ENCODE measurements at places on chromosomes 5 and 9.

GRCh38 chr9:130531670-130532069 lies 47.7 kb upstream of the FUBP3 start:
- H3K27me3 ChIP-seq: no peaks in the 10 kb centered on the region
- DNase-seq: no peak
- H3K4me3 ChIP-seq: no peak overlapping the region
- H3K4me1 ChIP-seq: peaks cover 14% of the 10 kb centered on the region

DNA sequence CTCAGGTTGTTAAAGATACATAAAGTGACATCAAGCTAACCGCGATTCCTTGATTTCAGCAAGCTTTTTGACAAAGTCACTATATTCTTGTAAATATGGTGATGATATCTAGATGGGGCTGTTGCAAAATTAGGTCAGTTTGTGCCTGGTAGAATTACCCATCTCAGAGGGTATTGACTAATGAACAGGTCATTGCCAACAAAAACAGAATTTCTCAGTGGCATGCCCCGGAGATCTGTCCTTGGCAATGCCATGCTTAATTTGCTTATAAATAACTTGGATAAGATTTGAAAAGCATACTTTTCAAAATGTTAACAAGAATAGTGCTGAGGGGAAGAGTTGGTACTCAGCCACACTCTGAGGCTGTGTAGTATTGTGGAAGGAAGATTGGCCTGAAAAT lies 783.3 kb upstream of the SEMA6A start:
- no peak overlapping the region for H3K4me3 ChIP-seq
- no peaks in the 10 kb centered on the region for H3K27me3 ChIP-seq
- H3K4me1 ChIP-seq: no peaks in the 10 kb centered on the region
- H3K27ac ChIP-seq: no peak overlapping the region
- H3K36me3 ChIP-seq: no peaks in the 10 kb centered on the region
- DNase-seq: no peak

DNA sequence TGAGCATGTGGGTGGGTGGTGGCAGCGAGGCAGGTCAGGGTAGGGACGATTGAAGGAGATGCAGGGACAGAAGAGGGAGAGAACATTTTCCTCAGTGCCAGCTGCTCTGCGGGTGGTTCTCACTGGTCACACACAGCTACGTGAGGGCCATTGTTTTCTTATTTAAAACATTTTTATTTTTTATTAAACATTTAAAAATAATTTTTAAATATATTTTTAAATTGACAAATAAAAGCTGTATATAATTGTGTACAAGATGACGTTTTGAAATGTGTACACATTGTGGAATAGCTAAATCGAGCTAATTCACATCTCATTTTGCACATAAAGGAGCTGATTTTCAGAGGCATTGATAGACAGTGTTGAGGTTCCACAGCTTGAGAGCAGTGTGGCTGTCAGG lies 14.0 kb downstream of the FAM240B start:
- H3K4me3 ChIP-seq: no peak overlapping the region
- no peaks in the 10 kb centered on the region for H3K36me3 ChIP-seq
- no peaks in the 10 kb centered on the region for H3K27me3 ChIP-seq

DNA sequence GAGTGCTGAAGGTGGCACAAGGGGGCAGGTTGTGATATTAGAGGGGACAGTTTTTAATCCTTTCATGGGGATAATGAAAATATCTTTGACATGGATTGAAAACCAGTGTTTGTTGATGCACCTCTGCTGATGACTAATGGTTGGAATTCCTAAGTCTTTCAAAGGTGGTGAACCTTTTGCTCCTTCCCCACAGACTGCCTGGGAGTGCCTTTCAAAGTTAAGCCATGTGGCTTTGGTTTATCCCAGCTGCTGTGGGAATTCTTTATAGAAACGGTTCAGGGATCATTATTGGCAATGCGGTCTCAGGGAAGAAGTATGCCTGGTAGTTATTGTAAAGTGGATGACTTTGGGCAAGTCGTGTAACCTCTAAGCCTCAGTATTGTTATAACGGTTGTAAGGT lies 45.7 kb downstream of the PIP5K1B start:
- H3K27ac ChIP-seq: no peak overlapping the region
- no peaks in the 10 kb centered on the region for H3K27me3 ChIP-seq
- no peaks in the 10 kb centered on the region for H3K36me3 ChIP-seq
- H3K4me3 ChIP-seq: no peak overlapping the region

DNA sequence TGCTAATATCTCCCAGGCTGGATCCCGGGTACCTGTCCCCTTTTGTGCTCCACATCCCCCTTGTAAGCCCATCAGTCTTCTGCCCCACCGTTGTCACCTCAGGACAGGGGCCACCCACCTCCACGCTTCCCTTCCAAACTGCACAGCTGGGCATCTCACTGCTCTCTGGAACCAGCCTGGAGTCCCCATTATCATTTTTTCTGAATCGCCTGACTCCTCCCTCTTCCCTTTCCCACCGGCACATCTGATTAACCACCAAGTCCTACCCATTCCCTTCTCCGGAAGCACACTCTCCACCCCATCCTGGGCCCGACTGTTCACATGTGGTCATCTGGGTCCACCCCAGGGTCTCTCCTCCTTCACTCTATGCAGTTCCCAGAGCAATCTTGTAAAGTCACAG lies 53.9 kb downstream of the PSD2 start:
- peaks cover 8% of the 10 kb centered on the region for H3K4me1 ChIP-seq
- H3K4me3 ChIP-seq: no peak overlapping the region
- DNase-seq: no peak

DNA sequence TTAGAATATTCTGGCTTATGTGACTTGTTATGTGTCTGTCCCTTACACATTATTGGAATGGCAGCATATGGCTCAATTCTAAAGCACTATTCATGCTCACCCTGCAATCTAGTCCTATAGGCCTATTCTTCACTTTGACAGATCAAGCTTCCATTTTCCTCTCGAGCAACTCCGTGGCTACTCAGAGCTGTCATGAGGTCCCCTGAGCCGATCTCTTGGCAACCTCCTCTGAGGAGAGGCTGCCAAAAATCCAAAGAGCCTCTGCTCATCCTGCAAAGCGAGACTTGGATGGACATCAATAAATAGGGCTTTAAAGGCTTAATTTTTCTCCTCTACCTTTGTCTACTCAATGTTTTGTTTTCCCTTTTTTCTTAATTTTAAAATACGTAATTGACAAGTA lies 163.8 kb downstream of the GABRB2 start:
- no peak for DNase-seq
- no peak overlapping the region for H3K27ac ChIP-seq
- H3K36me3 ChIP-seq: no peaks in the 10 kb centered on the region
- no peak overlapping the region for H3K4me3 ChIP-seq
- H3K4me1 ChIP-seq: no peaks in the 10 kb centered on the region
- H3K27me3 ChIP-seq: no peaks in the 10 kb centered on the region

GRCh38 chr5:125236007-125236406 lies 489.6 kb upstream of the ZNF608 start:
- H3K4me3 ChIP-seq: no peak overlapping the region
- H3K27ac ChIP-seq: no peak overlapping the region
- no peaks in the 10 kb centered on the region for H3K27me3 ChIP-seq
- H3K4me1 ChIP-seq: no peaks in the 10 kb centered on the region
- no peaks in the 10 kb centered on the region for H3K36me3 ChIP-seq
- DNase-seq: no peak

GRCh38 chr9:21543187-21543586 lies 61.1 kb upstream of the IFNE start:
- DNase-seq: no peak
- no peak overlapping the region for H3K4me3 ChIP-seq
- H3K36me3 ChIP-seq: no peaks in the 10 kb centered on the region
- peaks cover 1% of the 10 kb centered on the region for H3K4me1 ChIP-seq
- H3K27ac ChIP-seq: no peak overlapping the region
- no peaks in the 10 kb centered on the region for H3K27me3 ChIP-seq

GRCh38 chr5:60336491-60336890 lies 363.5 kb downstream of the DEPDC1B start:
- no peak overlapping the region for H3K4me3 ChIP-seq
- H3K27ac ChIP-seq: no peak overlapping the region
- no peak for DNase-seq
- H3K4me1 ChIP-seq: no peaks in the 10 kb centered on the region
- H3K36me3 ChIP-seq: no peaks in the 10 kb centered on the region

DNA sequence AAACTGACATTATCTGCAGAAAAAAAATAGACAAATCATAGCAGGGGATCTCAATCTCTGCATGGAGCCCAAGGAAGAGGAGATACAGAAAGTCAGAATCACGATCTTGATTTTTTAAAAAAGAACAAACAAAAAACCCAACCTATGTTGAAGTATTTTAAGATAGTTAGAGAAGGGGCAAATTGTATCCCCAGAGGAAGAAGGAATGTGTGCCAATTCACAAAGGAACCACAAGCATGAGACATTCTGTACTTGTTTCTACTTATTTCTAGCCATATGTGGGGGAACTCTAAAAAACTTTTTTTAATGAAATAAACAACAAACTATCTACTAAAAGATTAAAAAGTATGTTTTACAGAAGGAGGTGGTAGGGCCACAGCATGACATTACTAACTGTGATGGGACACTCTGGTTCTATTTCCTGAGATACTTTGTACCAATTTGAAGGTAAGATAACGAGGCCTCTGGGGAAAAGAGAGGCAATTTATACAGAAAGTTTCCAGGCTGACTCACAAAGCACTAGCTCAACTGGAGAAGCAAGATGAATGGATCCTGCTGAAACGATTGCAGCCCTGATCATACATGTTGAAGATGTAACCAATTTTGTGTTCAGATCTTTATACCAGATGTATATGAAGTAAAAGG lies 22.5 kb downstream of the RANBP3L start:
- H3K4me3 ChIP-seq: no peak overlapping the region
- no peak for DNase-seq
- H3K27ac ChIP-seq: peak overlapping the region; percentile 17

- H3K4me3 ChIP-seq: no peak overlapping the region
- no peaks in the 10 kb centered on the region for H3K36me3 ChIP-seq
- no peak for DNase-seq
- no peaks in the 10 kb centered on the region for H3K4me1 ChIP-seq
- peak overlapping the region; percentile 28 for H3K27ac ChIP-seq
- H3K27me3 ChIP-seq: no peaks in the 10 kb centered on the region
These were observed 19.5 kb upstream of the RAB14 start for GRCh38 chr9:121220996-121221663.

DNA sequence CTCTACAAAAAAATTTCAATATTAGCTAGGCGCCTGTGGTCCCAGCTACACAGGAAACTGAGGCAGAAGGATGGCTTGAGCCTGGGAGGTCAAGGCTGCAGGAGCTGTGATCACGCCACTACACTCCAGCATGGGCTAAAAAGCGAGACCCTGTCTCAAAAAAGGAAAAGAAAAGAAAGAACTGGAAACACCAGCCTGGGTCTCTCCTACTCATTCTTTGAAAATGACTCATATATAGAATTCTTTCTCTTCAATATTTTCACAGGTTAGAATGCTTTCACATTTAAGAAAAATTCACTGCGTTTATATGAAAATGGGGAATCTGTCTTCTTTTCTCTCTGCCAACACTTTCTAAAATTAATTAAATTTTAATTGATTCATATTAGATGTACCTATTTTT lies 115.6 kb downstream of the TRPM6 start:
- no peaks in the 10 kb centered on the region for H3K36me3 ChIP-seq
- no peak overlapping the region for H3K4me3 ChIP-seq
- no peak overlapping the region for H3K27ac ChIP-seq
- H3K4me1 ChIP-seq: no peaks in the 10 kb centered on the region
- no peaks in the 10 kb centered on the region for H3K27me3 ChIP-seq

DNA sequence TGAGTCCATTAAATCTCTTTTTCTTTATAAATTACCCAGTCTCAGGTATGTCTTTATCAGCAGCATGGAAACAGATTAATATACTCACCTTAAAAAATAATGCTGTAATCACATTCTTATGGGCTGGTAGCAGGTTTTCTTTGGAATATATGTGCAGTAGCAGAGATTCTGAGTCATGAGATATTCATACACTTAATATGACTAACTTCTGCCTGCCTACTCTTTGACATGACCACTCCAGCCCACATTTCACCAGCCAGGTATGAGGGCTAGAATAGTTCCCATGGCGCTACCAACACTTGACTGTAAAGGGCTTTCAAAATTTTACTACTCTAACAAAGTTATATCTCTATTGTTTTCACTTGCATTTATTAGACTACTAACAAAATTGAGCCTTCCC lies 74.1 kb upstream of the GHR start:
- no peaks in the 10 kb centered on the region for H3K27me3 ChIP-seq
- no peaks in the 10 kb centered on the region for H3K36me3 ChIP-seq
- H3K4me1 ChIP-seq: no peaks in the 10 kb centered on the region
- DNase-seq: no peak
- H3K4me3 ChIP-seq: no peak overlapping the region
- no peak overlapping the region for H3K27ac ChIP-seq

GRCh38 chr9:110605565-110605964 lies 26.0 kb upstream of the SVEP1 start:
- H3K36me3 ChIP-seq: no peaks in the 10 kb centered on the region
- no peaks in the 10 kb centered on the region for H3K4me1 ChIP-seq
- DNase-seq: no peak

DNA sequence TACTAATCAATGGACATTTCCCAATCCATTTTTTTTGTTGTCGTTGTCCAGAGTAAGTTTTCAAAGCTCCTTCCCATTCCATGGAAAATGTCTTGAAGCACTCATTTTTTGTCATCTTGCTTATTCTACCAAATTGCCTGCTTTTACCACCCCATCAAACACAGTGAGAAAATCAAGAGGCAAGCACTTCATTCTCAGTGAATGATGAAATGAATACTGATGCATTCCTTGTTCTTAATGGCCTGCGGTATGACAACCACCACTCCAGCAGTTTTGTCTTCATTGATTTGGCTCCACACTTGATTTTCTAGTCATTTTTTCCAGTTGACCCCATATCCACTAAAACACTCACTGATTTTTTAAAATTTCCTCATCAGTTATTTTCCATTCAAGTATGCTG lies 193.5 kb upstream of the ANKH start:
- H3K27ac ChIP-seq: no peak overlapping the region
- DNase-seq: no peak
- no peaks in the 10 kb centered on the region for H3K4me1 ChIP-seq
- H3K27me3 ChIP-seq: no peaks in the 10 kb centered on the region
- no peak overlapping the region for H3K4me3 ChIP-seq
- no peaks in the 10 kb centered on the region for H3K36me3 ChIP-seq

DNA sequence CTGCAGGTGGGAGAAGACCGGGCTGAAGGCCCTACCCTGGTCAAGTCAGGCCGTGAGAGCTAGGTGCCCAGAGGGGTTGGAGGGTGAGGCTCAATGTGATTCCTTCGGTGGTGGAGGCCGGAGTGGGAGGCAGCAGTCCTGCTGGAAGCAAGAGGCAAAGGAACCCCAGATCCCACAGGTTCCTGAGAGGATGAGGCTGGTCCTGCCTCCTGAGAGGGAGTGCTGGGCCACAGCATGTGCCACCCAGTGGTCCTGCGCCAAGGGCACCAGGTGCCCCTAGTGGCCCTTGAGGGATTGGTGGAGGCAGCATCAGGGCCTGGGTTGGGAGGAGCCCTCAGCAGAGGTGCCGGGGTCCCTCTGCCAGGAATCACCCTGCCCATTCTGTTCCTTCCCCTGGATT lies 59.1 kb downstream of the BARX1 start:
- no peak overlapping the region for H3K27ac ChIP-seq
- H3K4me1 ChIP-seq: no peaks in the 10 kb centered on the region
- no peak for DNase-seq
- H3K36me3 ChIP-seq: no peaks in the 10 kb centered on the region
- no peaks in the 10 kb centered on the region for H3K27me3 ChIP-seq
